Hindlimb muscle (tissue), 1 donor: ENCODE measurements at places on chromosomes 6 and 20.

DNA sequence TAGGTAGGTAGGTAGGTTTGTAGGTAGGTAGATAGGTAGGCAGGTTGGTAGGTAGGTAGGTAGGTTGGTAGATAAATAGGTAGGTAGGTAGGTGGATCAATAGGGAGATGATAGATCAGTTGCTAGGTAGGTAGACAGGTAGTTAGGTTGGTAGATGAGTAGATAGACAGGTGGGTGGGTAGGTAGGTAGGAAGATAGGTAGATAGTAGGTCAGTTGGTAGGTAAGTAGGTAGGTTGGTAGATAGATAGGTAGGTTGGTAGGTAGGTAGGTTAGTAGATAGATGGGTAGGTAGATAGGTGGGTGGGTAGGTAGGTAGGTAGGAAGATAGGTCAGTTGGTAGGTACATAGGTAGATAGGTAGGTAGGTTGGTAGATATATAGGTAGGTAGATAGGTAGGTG is 72.0 kb upstream of the PDE10A start:
- no peak for DNase-seq

DNA sequence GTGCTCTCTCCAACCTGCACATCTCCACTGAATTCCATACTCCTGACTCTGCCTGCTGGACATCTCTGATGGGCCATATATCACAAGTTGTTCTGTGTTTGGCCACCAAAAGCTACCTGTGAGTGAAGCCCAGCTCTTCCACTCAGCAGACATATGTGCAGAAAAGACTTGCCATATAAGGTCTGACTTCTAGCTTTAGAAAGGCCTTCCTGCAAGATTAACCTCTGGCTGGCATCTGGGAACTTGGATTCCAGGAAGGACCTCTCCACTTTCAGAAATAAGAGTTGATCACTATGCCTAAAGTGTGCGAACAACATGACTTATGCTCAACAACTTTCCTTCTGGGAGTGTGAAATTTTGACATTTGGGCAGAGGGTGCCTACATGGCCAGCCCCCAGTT is 113.7 kb downstream of the TNFAIP3 start:
- no peak for DNase-seq

DNA sequence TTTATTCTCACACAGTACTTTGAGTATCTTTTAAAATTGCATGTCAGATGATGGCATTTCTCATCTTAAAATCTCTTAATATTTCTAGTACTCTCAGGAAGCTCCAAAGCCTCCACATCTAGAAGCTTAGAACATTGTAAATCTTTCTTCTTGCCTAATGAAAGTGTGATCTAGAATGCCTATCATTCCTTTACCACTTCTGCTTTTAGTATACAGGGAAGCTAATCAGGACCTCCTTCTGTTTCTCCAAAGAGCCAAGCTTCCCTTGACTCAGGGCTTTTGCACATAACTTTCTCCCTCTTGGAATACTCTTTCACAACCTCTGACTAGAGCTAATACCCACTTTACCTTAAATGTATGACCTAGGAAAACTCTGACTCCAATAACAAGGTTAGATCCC is 7.5 kb upstream of the ELOVL4 start:
- DNase-seq: no peak

GRCh38 chr6:73341335-73341734 is 12.7 kb downstream of the DPPA5 start:
- no peak for DNase-seq

DNA sequence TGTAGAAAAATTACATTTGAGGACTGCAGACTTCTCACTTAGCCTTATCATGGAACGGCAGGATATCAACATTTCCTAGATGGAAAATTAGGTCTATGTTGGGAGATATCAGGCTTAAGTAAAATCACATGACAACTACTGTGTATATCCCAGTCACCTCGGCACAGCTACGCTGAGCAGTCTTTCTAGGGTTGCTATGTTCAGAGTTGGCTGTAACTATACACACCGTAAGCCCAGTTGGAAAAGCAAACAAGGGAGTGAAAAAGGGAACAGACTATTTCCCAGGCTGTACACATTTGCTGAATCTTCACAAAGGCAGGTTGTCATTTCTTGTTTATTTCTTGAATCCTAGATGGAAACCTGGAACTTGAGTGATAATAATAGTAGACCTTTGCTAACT is 80.7 kb upstream of the PTPRK start:
- no peak for DNase-seq

- no peak for DNase-seq
Observed at GRCh38 chr6:42339991-42340401, 111.7 kb downstream of the TRERF1 start.

- peak; percentile 81 for DNase-seq
Observed at GRCh38 chr6:26536571-26537159, 1.5 kb upstream of the HMGN4 start.

DNA sequence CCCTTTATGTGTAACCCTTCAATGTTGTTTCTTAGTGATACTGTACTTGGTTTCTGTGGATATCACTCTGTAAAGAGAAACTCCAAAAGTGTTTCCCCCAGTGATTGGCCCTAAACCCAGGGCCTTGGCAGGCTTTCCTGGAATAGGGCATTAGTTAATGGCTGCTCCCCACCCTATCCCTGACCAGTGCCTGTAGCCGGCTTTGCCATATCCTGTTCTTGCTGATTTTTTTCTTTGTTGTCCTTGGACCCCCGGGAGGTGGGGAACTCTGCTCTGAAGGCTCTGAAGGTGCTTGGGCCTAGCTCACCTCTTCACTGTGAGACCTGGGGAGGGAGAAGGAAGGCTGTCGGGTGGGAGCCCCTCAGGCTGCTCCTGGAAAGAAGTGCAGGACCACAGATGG is 120.1 kb downstream of the TCP11 start:
- no peak for DNase-seq

- no peak for DNase-seq
Observed at GRCh38 chr6:34601706-34602105, 45.6 kb upstream of the SPDEF start.

DNA sequence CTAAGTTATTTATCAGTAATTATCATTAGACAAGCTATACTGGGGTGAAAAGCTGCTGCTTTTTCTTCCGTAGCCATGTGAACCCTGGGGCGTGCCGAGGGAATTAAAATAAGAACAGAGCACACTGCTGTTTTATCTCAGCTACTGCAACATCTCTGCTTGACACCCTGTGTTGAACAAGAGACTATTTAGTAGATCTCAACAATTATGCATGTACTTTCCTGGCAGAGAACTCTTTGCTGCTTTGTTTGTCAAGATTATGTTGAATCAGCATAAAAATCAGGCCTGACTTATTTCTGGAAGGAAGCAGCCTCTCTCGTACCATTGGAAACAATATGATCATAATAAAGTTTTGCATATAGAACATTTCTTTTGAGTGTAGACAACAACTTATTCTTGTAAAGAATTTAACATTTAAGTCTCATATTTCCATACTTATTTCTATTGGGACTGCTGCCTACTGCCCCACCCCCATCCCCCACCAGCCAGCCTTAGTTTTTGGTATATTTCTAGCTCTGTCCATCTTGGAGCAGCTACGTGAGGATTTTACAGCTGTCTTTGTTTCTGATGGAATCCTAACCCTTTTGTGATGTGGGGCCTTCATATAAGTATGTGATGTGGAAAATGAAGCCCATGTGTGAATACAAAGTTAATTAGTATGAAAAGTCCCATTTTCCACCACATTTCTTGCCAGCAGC is 1011.4 kb downstream of the KIF16B start:
- DNase-seq: no peak

- no peak for DNase-seq
Observed at GRCh38 chr6:6783721-6784120, 195.2 kb downstream of the LY86 start.

GRCh38 chr20:50877232-50877743 is 53.9 kb downstream of the ADNP start:
- no peak for DNase-seq

DNA sequence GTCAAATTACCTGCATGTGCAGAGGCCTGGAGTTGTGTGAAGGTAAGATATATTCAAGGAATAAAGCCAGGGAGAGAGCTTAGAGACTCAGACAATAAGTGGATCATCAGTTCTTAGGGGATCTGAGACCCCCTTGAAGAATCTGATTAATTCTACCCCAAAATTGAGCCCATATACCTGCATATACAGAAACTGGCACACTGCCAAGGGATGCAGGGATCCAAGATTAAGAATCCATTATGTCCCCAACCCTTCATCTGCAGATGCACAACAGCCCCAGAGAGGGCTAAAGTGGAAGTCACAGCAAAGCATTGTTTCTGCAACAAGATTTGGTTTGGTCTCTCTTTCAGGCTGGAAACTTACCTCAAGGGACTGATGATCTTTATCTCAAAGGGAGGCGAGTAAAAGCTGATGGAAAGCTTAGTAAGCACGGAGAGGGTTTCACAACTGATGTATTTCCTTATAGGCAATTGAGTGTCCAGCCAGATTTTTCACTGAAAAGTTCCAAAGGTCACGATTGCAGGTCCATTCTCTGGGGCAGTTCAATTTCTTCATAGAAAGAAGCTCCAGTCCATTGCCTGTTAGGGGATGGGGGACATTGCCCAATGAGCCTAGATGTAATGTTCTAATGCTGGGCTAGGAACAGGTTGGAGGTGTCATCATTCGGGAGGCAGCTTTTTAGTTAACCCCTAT is 20.9 kb upstream of the STK35 start:
- no peak for DNase-seq

GRCh38 chr20:63567386-63568169 is 6.5 kb downstream of the HELZ2 start:
- DNase-seq: no peak

DNA sequence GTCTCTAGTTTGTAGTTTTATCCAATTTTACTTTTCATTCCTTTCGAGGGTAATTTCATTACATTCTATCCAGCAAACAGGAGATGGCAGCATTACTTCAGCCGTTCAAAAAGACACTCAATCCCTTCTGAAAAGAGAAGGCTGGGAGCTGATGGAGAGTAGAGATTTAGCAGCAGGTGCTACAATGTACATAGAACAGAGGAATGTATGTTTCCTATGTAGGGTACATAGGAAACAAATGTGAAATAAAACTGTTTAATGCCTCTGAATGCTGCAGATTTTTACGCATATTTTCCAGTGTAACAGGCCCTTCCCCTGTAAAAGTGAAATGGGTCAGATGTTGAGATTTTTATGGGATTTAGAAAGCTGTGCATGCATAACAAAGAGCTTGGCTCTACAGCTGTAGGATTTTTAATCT is 16.0 kb downstream of the RPS12 start:
- DNase-seq: peak; percentile 55

- DNase-seq: no peak
Observed at GRCh38 chr6:25670208-25670607, 18.2 kb downstream of the SCGN start.

- no peak for DNase-seq
Observed at GRCh38 chr6:168013250-168013915, 15.9 kb downstream of the KIF25 start.

DNA sequence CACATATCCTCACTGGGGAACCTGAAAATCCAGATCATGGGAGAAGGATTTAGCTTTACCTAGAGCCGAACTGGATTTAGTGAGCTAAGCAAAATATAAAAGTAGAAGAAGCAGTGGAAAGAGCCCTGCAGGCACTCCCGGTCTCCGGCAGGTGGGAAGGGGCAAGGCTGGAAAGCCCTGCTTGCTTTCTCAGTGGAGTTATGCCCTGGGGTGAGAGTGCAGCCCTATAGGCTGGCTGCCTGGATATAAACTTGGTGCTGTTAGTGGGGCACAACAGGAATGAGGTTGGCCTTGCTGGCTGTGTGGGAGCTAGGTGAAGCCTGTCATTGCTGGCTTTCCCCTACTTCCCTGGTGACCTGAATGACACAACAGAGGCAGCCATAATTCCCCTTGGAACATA is 122.0 kb downstream of the CDK19 start:
- DNase-seq: no peak

DNA sequence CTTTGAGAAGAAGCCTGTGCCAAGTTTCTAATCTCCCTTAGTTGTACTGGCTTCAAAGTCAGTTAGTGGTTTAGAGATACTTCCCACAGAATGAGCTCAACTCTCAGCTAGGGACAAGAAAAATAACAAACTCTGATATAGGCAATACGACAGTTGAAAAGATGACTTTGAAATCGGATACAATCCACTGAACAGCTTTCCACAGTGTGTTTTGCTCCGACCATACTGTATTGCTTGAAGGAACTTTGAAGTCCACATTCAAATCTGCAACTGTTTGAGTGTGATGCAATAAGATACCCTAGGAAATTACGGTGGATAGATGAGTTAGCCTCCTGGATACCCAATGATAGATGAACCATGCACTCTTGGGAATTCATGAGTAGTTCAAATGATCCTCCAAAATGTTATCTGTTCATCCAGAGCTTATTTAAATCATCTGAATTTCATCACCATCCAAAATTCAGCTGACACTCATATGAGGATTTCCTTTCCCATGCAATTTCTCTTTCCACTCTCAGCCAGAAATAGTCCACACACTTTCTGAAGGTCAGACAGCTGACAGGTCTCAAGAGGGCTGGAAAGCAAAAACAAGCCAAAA is 443.8 kb downstream of the HAO1 start:
- no peak for DNase-seq

DNA sequence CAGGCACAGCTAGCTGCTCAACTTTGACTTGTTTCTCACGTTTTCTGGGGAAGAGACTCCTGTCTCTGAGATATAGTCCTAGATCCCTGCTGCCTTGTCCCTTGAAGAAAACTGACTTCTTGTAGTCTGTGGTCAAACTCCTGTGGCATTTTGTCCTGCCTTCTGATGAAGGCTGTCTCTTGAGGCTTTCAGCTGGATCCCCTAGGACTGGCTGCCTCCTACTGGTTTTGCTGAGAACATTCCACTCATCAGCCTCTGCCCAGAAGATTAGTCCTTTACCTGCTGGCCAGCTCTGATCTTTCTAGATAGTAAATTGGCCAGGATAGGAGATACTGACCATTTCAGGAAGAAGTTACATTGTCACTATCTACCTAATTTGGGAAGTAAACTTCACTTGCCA is 71.9 kb upstream of the CNR1 start:
- DNase-seq: no peak

DNA sequence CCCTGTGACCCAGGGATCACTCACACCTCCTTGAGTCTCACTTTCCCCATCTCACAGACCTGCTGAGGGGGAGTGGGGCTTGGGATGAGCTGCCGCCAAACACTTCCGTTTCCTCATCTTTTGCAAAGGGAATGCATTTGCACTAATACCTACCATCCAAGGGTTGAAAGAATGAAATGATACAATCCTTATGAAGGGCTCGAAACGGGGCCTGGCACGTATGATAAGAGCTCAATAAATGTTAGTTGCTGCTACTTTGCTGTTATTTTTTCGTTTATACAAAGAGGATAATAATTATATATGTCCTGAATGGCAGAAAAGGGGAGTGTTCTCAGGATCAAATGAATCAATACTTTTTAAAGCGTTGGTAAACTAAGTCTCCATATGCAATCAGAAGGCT is 6.1 kb upstream of the TFAP2D start:
- DNase-seq: no peak

- no peak for DNase-seq
Observed at GRCh38 chr20:34952671-34953070, 2.9 kb downstream of the GSS start.

DNA sequence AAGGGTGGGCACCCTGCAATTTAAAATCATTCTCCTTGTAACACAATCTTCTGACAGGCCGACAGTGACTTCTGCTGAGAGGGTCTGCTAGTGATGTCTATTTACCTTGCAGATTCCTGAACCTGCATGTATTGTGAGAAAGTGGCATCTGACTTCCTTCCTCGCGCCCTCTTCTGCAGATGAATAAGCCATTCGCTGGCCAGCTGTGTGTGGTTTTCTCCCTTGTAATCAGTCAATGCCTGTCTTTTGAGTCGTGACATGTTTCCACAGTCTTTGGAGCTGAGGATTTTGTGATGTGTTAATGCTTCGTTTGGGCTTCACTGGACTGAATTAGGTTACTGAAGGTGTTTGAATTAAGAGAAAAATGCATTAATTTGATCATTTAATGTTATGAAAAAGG is 125.3 kb downstream of the GRM1 start:
- DNase-seq: no peak

GRCh38 chr6:169223006-169223405 is 30.6 kb downstream of the THBS2 start:
- no peak for DNase-seq
